Skin of body (tissue), 3 donors: ENCODE measurements at places on chromosomes 2 and 18. TPM values are rescaled to one million over a fixed set of nuclear protein-coding genes. Genes with fewer than 3 reads are reported as not detected.

The PTGR3 gene
- total RNA-seq: 11.8 TPM

DNA sequence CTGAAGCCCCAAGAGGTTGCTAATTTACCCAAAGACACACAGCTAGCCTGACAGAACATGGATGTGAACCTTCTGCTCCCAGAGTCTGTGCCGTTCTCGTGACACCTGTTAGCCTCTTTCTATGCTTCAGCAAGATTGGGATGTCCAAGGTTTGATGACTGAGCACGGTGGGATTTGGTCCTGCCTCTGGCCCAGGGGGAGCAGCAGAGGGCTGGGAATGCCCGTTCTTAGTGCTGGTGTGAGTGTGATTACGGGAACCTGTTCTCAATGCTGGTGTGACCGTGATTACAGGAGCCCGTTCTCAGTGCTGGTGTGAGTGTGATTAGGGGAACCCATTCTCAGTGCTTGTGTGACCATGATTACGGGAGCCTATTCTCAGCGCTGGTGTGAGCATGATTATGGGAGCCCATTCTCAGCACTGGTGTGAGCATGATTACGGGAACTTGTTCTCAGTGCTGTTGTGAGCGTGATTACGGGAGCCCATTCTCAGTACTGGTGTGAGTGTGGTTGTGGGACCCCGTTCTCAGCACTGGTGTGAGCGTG is 67.3 kb upstream of the SNTG2 start:
- DNase-seq: no peak

The ATP9B gene
- 49.0 TPM for total RNA-seq

- no peak for DNase-seq
These were observed 27.3 kb upstream of the GREB1 start for GRCh38 chr2:11506611-11506969.

The TTR gene
- total RNA-seq: 1.3 TPM

- DNase-seq: no peak
These were observed 3.5 kb downstream of the ADCYAP1 start for GRCh38 chr18:907885-908757.

The GPR45 gene
- total RNA-seq: not detected
